ENCODE measurements at places on chromosomes 16 and 17.

- DNase-seq = no peak
Measured at GRCh38 chr16:16030449-16030848, 81.0 kb downstream of the ABCC1 start.

DNA sequence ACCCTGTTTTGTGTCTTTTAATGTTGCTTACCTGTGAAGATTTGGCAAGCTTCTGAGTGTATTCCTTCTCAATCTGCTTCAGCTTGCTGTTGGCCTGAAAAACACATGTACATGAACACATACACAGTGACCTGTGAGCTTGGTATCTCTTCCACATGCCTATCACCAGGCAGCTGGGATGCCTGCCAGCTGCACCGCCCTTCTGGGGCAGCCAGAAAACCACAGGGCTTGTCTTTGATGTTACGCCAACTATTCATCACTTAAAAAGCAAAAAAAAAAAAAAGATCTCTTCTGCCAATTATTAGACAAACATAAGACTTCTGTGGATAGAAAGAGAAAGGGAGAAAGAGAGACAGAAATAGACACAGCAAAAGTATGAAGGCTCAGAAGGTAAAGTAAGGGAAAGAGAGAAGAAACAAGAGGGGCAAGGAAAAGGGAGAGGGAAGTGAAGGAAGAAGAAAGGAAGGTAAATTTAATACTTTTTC, 189.2 kb upstream of the AXIN2 start:
- no peak for DNase-seq

DNA sequence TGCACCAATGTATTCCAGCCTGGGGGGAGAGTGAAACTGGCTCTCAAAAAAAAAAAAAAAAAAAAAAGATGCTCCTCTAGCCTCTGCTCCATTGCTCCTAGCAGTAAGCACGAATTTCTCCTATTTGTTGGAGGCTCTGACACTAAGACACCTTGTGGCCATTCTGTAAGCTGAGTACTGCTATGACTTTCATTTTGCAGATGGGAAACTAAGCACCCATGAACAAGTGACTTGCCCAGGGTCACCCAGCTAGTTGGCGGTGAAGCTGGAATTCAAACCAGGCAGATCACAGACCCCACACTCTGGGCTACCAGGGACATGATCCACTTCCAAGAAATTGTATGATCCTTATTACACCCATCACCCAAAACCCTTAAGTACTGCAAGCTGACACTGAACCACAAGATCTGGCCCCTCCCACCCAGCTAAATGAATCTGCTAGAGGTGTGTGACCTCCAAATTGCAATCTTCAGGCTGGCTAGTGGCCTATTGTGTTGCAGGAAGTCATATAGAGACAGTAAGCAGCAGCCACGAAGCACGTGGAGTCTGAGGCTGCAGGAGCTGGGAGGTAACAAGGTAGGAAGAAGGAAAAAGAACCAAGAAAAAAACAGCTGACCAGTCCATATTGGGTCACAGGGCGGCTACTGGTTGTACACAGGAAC, 209.4 kb downstream of the XYLT1 start:
- no peak for DNase-seq

DNA sequence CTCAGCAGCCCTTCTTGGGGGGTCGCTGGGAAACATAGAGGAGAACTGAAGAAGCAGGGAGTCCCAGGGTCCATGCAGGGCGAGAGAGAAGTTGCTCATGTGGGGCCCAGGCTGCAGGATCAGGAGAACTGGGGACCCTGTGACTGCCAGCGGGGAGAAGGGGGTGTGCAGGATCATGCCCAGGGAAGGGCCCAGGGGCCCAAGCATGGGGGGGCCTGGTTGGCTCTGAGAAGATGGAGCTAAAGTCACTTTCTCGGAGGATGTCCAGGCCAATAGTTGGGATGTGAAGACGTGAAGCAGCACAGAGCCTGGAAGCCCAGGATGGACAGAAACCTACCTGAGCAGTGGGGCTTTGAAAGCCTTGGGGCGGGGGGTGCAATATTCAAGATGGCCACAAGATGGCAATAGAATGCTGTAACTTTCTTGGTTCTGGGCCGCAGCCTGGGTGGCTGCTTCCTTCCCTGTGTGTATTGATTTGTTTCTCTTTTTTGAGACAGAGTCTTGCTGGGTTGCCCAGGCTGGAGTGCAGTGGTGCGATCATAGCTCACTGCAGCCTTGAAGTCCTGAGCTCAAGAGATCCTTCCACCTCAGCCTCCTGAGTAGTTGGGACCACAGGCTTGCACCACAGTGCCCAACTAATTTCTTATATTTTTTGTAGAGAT, 3.4 kb downstream of the STH start:
- peak; percentile 66 for DNase-seq

- no peak for DNase-seq
Measured at GRCh38 chr16:21164521-21165168, 6.2 kb downstream of the LDAF1 start.

GRCh38 chr17:20225162-20226115, 216.3 kb downstream of the SPECC1 start:
- DNase-seq = no peak
